Lower lobe of right lung (tissue), 2 donors: ENCODE measurements at places on chromosomes 5 and 9. TPM values are rescaled to one million over a fixed set of nuclear protein-coding genes. Genes with fewer than 3 reads are reported as not detected.

The PHYHD1 gene
- 39.8 TPM for total RNA-seq

The FOXD4L4 gene
- 0.77 TPM for total RNA-seq

The BHMT gene
- not detected for total RNA-seq

The ASPN gene
- total RNA-seq = 2.3 TPM

The GHR gene
- total RNA-seq = 5.2 TPM

The MARCOL gene
- not detected for total RNA-seq

The RLN1 gene
- not detected for total RNA-seq

The SLC25A51 gene
- 23.8 TPM for total RNA-seq

The ABO gene
- 25.0 TPM for total RNA-seq

DNA sequence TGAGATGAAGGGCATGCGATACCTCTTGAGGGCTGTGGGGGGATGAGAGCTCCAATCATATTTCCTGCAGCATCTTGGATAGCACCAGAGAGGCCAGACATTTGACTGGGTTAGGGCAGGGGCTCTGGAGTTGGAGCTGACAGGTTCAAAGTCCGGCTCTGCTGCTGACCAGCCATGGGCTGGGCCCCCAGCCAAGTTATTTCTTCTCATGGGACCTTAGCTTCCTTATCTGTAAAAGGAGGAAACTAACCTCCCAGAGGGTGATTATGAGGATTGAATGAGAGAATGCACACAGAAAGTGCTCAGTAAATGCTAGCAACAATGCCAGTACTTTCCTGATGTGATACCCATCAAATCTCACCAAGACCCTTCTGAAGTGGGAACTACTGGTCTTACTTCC is 65.2 kb upstream of the SLC25A51 start:
- H3K4me1 ChIP-seq = peaks cover 53% of the 10 kb centered on the region
- H3K36me3 ChIP-seq = peaks cover 28% of the 10 kb centered on the region
- no peak overlapping the region for H3K4me3 ChIP-seq
- H3K27ac ChIP-seq = no peak overlapping the region
- DNase-seq = no peak

DNA sequence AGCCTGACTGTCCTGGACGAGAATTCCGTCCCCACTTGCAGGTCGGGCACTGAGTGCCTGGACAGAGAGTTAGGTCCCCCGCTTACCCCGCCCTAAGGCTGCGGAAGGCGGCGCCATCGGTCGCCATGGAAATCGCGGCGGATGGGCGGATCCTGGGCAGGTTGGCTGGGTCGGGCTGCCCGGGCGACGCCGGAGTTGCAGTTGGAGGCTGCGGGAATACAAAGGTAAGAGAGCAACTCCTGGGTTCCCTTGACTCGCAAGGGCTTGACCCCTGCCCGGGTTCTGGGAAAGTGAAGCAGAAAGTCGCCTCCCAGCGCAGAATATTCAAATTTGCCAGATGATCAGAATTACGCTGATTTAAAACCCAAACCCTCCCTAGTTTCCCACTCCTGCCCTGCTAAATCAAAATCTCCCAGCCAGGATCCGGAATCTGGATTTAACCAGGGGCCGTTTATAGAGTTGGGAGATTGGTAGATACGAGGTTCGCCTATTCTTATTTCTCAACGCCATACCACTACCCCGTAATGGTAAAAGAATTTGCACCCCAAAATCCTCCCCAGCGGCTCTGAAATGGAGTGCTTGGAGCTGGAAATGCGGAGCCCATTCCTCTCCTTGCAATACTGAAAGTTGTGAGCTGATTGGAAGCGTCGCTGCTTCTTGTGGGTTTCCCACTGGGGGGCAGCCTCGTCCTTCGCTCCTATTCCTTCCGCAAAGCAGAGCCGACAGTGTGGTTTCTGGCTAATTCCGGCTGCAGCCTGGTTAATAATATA is 156.4 kb upstream of the RASEF start:
- H3K4me3 ChIP-seq = peak overlapping the region; percentile 65
- no peaks in the 10 kb centered on the region for H3K27me3 ChIP-seq
- H3K27ac ChIP-seq = peak overlapping the region; percentile 70
- no peaks in the 10 kb centered on the region for H3K36me3 ChIP-seq

DNA sequence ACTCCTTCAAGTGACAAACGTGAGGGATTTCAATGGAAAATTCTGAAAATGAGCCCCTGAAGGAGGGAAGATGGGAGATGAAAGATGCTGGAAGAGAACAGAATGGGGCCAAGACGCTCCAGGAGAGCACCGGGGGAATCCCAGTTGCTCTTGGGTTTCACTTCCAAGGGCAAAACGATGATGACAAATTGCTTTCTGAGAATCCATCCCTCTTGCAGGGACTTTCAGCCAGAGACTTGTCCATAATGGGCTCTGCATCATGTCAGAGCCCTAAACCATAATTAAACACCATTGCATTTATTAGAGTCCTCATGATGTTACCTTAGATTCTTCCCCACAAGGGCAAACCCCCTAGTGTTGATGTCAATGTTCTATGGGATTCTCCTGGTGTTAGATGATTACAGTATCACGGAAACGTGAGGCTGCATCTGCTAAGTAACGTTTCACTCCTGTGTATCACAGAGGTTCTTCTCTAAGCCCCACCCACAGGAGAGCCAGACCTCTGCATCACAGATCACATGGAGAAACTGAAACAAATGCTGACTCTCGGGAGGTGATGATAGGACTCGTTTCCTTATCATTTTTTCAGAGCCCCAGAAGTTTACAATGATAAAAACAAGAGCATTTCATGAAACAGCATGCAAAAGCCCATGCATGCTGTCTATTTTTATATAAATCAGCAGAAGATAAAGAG is 114.4 kb downstream of the TENT4A start:
- no peak for DNase-seq
- no peaks in the 10 kb centered on the region for H3K36me3 ChIP-seq

DNA sequence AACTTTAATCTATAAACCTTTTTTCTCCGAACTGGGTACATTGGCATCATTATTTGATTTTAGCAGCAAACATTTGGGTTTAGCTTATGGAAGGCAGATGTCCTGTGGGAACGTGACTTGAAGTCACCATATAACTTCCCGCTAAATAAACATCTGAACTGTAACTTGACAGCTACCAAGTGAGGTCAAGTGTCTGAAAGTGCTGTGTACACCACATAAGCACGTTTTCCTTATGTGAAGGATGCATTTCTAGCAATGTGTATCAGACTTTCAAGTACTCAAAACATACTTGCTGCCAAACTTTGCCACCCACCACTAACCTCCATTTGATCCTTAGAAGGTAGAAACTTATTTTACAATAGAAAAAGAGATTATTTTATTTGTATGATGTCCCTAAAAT is 35.7 kb downstream of the SLC1A3 start:
- H3K27ac ChIP-seq = no peak overlapping the region
- H3K4me1 ChIP-seq = no peaks in the 10 kb centered on the region
- no peak for DNase-seq
- no peaks in the 10 kb centered on the region for H3K36me3 ChIP-seq
- no peak overlapping the region for H3K4me3 ChIP-seq
- no peaks in the 10 kb centered on the region for H3K27me3 ChIP-seq

GRCh38 chr5:153718713-153719112 is 228.2 kb downstream of the GRIA1 start:
- no peak overlapping the region for H3K4me3 ChIP-seq
- no peaks in the 10 kb centered on the region for H3K4me1 ChIP-seq
- no peak overlapping the region for H3K27ac ChIP-seq
- H3K27me3 ChIP-seq = no peaks in the 10 kb centered on the region

- no peaks in the 10 kb centered on the region for H3K36me3 ChIP-seq
- H3K4me1 ChIP-seq = no peaks in the 10 kb centered on the region
- no peaks in the 10 kb centered on the region for H3K27me3 ChIP-seq
- no peak overlapping the region for H3K27ac ChIP-seq
- no peak for DNase-seq
These were observed 16.0 kb upstream of the OR13C9 start for GRCh38 chr9:104633976-104634520.

GRCh38 chr9:75483636-75484035 is 395.3 kb downstream of the OSTF1 start:
- H3K4me1 ChIP-seq = no peaks in the 10 kb centered on the region
- H3K36me3 ChIP-seq = no peaks in the 10 kb centered on the region
- DNase-seq = no peak
- no peak overlapping the region for H3K27ac ChIP-seq
- H3K4me3 ChIP-seq = no peak overlapping the region

GRCh38 chr9:134445000-134445399 is 118.7 kb downstream of the RXRA start:
- peaks cover 27% of the 10 kb centered on the region for H3K4me1 ChIP-seq
- no peaks in the 10 kb centered on the region for H3K36me3 ChIP-seq
- no peak overlapping the region for H3K27ac ChIP-seq
- H3K4me3 ChIP-seq = no peak overlapping the region

- DNase-seq = peak; percentile 49
- peaks cover 18% of the 10 kb centered on the region for H3K36me3 ChIP-seq
- peaks cover 94% of the 10 kb centered on the region for H3K4me1 ChIP-seq
- H3K4me3 ChIP-seq = peak overlapping the region; percentile 61
These were observed 29.7 kb downstream of the SLC25A25 start for GRCh38 chr9:128097543-128098296.

- H3K27me3 ChIP-seq = no peaks in the 10 kb centered on the region
- no peaks in the 10 kb centered on the region for H3K36me3 ChIP-seq
- H3K4me3 ChIP-seq = no peak overlapping the region
- no peak for DNase-seq
- H3K27ac ChIP-seq = no peak overlapping the region
These were observed 61.0 kb downstream of the SUB1 start for GRCh38 chr5:32646061-32646969.

- H3K27me3 ChIP-seq = no peaks in the 10 kb centered on the region
- no peak for DNase-seq
- H3K4me1 ChIP-seq = no peaks in the 10 kb centered on the region
- H3K27ac ChIP-seq = no peak overlapping the region
These were observed 337.0 kb downstream of the TRPM3 start for GRCh38 chr9:70784456-70784855.

DNA sequence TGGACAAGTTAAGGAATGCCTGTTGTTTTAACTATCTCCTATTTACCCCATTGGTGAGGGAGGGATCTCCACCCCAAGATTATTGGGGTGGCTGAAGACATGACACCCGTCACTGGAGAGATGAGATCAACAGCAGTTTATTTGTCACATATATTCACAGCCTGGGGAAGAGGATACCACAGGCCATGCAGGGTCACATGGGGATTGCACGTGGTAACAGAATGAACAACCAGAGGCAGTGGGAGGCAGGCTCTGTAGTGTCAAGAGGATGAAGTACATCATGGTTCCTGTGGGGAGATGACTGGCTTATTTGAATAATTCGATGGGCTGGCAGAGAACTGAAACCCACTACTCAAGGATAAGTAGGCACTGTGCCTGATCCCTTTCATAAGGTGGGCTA is 18.6 kb upstream of the SHISAL2B start:
- no peak overlapping the region for H3K4me3 ChIP-seq
- H3K4me1 ChIP-seq = no peaks in the 10 kb centered on the region
- H3K27ac ChIP-seq = no peak overlapping the region
- DNase-seq = no peak
- no peaks in the 10 kb centered on the region for H3K36me3 ChIP-seq
- no peaks in the 10 kb centered on the region for H3K27me3 ChIP-seq

- H3K27ac ChIP-seq = no peak overlapping the region
- DNase-seq = no peak
- peaks cover 11% of the 10 kb centered on the region for H3K27me3 ChIP-seq
- H3K36me3 ChIP-seq = no peaks in the 10 kb centered on the region
- peaks cover 34% of the 10 kb centered on the region for H3K4me1 ChIP-seq
These were observed 12.1 kb upstream of the DIPK1B start for GRCh38 chr9:136700304-136700703.
